Sigmoid colon (tissue), 7 donors: ENCODE measurements at places on chromosomes 12 and 14. TPM values are rescaled to one million over a fixed set of nuclear protein-coding genes. Genes with fewer than 3 reads are reported as not detected.

DNA sequence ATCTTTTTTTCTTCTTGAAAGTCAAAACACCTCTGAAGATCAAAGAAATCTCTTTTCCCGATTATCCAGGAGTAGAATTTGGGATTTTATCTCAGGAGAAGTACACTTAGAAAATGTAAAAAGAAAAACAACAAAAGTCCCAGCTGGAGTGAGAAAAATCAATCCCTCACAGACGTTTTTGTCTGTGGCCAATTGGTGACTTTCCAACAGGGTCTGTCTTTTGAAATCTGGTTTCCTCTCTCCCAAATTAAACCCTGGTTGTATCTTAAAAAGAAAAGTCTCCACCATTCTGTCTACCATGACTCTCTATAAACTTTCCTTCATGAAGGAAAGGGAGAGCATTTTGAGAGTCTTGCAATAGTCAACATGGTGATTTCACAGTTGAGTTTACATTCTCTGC, 88.1 kb downstream of the DACT1 start:
- no peak overlapping the region for H3K4me3 ChIP-seq
- no peak for DNase-seq
- no peak overlapping the region for H3K27ac ChIP-seq
- H3K27me3 ChIP-seq, result no peaks in the 10 kb centered on the region
- no peaks in the 10 kb centered on the region for H3K36me3 ChIP-seq

DNA sequence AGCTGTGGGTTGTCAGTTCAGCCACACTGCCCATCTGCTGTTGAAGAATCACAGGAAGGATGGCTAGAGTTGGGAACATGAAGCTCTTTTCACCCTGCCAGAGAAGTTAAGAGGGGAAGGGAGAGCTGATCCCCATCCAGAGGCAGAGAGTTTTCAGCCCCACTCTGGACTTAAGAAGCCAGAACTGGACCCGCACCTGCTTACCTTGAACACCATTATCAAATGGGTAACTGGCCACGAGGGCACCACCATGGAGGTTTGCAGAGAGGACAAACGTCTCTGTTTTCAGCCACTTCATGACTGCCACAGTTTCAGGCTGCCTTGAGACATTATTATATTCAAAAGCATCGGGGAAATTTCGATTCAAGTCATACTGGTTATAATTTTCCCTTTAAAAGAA, 62.0 kb downstream of the MDM2 start:
- no peaks in the 10 kb centered on the region for H3K36me3 ChIP-seq
- no peak for DNase-seq
- no peak overlapping the region for H3K27ac ChIP-seq

- H3K27me3 ChIP-seq, result no peaks in the 10 kb centered on the region
- peak overlapping the region; percentile 18 for H3K27ac ChIP-seq
- no peaks in the 10 kb centered on the region for H3K4me1 ChIP-seq
These were observed 62.3 kb downstream of the SPRING1 start for GRCh38 chr12:116675339-116676107.

GRCh38 chr12:112226768-112227167, 101.4 kb downstream of the TRAFD1 start:
- H3K4me1 ChIP-seq, result no peaks in the 10 kb centered on the region
- no peak for DNase-seq
- H3K27me3 ChIP-seq, result no peaks in the 10 kb centered on the region
- H3K4me3 ChIP-seq, result no peak overlapping the region
- H3K36me3 ChIP-seq, result peaks cover 64% of the 10 kb centered on the region

GRCh38 chr14:68816943-68817430, 24.1 kb upstream of the ZFP36L1 start:
- H3K27ac ChIP-seq, result peak overlapping the region; percentile 95
- no peaks in the 10 kb centered on the region for H3K36me3 ChIP-seq
- DNase-seq, result no peak

GRCh38 chr14:36510078-36510799, 9.8 kb downstream of the NKX2-1 start:
- no peaks in the 10 kb centered on the region for H3K36me3 ChIP-seq
- no peak overlapping the region for H3K4me3 ChIP-seq
- peaks cover 20% of the 10 kb centered on the region for H3K4me1 ChIP-seq
- no peak for DNase-seq

DNA sequence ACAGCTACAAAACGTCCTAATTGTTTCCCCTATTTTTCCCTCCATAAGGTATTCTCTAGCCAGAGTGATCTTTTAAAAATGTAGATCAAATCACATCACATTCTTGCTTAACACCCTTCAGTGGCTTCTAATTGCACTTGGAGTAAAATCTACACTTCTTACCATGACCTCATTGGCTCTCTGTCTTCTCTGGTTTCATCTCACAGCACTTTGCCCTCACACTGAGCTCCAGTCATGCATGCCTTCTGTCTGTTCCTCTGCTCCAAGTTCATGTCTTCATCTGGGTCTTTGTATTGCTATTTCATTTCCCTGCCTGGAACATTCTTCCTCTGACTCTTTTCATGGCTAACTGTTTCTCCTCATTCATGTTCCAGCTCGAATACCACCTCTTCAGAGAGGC, 220.4 kb upstream of the GARIN6 start:
- no peak for DNase-seq
- no peak overlapping the region for H3K27ac ChIP-seq
- no peaks in the 10 kb centered on the region for H3K27me3 ChIP-seq
- H3K4me3 ChIP-seq, result no peak overlapping the region

GRCh38 chr12:52127683-52128450, 48.4 kb downstream of the SMIM41 start:
- no peaks in the 10 kb centered on the region for H3K4me1 ChIP-seq
- no peak overlapping the region for H3K4me3 ChIP-seq
- no peaks in the 10 kb centered on the region for H3K36me3 ChIP-seq
- no peak overlapping the region for H3K27ac ChIP-seq
- DNase-seq, result no peak

- H3K4me1 ChIP-seq, result peaks cover 21% of the 10 kb centered on the region
- peak overlapping the region; percentile 66 for H3K4me3 ChIP-seq
- no peaks in the 10 kb centered on the region for H3K27me3 ChIP-seq
- H3K36me3 ChIP-seq, result peaks cover 20% of the 10 kb centered on the region
These were observed 1.4 kb downstream of the SNRPF start for GRCh38 chr12:95859947-95860850.

DNA sequence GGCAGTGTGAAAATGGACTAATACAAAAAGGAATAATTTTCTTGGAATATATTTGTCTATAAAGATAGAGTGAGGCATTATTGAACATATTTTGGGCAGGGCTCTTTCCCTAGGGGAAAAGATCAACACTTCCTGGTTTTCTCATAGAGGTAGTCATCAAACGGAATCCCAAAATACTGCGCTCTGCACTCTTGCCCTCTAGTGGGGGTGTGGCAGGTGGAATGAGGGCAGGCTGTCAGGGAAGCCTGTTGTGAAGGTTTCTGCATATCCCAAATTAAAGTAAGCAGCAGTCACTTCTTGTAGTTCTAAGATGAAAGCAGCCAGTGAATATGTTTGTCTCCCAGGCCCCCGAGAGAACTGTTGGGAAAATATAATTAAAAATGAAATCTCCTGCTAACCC, 666.8 kb upstream of the TMEM132C start:
- no peaks in the 10 kb centered on the region for H3K27me3 ChIP-seq
- no peak for DNase-seq
- no peak overlapping the region for H3K27ac ChIP-seq
- no peak overlapping the region for H3K4me3 ChIP-seq

DNA sequence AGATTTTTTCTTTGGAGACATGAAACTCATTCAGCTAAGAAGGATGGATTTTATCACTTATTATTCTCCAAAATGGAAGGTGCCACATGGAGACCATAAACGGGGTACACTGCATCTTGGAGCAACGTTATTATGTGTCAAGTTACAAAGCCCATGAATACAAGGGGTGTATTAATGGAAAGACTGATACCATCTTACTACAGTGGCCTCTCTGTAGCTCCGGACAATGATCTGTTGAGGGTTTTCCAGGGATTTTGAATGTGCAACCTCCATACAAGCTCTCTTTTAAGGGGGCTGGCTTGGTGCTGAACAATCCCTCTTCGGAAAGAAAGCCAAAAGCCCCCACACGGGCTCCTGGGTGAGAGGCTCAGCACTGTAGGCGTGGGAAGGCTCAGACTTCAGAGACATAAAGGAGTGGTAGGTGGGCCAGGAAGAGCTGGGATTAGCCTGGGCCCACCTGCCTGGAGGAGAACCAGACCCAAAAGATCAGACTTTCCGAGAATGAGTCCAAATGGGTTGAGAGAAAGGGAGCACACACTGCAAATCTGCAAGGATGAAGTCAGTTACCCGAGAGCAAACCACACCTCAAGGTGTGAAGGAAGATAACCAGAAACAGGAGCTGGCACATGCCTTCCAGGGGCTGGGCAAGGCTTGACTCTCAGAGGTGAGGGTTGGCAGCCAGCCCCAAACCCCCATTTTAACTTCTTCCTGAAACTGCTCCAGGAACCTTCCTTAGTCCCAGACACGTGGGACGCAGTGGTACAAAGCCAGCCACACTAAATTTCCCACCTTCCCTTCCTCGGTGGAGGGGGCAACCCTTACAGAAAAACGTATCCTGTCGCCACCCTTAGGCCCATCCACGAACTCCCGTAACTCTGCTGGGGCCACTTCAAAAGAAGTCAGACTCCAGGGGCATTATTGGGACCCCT, 1.5 kb downstream of the VPS37B start:
- no peaks in the 10 kb centered on the region for H3K27me3 ChIP-seq
- no peaks in the 10 kb centered on the region for H3K36me3 ChIP-seq
- peak overlapping the region; percentile 71 for H3K4me3 ChIP-seq
- DNase-seq, result no peak
- no peaks in the 10 kb centered on the region for H3K4me1 ChIP-seq

- peak; percentile 61 for DNase-seq
- H3K4me3 ChIP-seq, result no peak overlapping the region
- H3K4me1 ChIP-seq, result no peaks in the 10 kb centered on the region
These were observed 63.2 kb downstream of the TESC start for GRCh38 chr12:117036046-117036445.

Gene ETFBKMT
- 4.4 TPM for total RNA-seq
